CD4-positive, alpha-beta T cell (primary cell): ENCODE measurements at places on chromosomes 7 and 10. TPM values are rescaled to one million over a fixed set of nuclear protein-coding genes. Genes with fewer than 3 reads are reported as not detected.

GRCh38 chr10:88401671-88402347 is 181.3 kb downstream of the RNLS start:
- H3K36me3 ChIP-seq, result no peaks in the 10 kb centered on the region
- H3K4me3 ChIP-seq, result no peak overlapping the region
- DNase-seq, result no peak
- no peaks in the 10 kb centered on the region for H3K27me3 ChIP-seq

DNA sequence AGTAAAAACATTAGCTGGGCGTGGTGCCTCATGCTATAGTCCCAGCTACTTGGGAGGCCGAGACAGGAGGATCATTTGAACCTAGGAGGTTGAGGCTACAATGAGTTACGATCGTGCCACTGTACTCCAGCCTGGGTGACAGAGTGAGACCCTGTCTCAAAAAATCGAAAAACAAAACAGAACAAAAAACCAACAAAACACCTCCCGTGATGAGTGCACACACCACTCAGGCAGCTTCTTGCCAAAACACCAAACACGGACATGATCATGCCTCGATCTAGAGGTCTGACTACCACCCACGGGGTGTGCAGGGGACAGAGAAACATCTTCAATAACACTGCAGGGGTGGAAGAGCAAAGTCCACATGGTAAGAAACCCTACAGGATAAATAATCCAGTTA is 44.4 kb downstream of the AMZ1 start:
- H3K27me3 ChIP-seq, result no peaks in the 10 kb centered on the region
- H3K4me3 ChIP-seq, result no peak overlapping the region
- H3K36me3 ChIP-seq, result peaks cover 13% of the 10 kb centered on the region
- no peak overlapping the region for H3K27ac ChIP-seq
- peaks cover 7% of the 10 kb centered on the region for H3K4me1 ChIP-seq

Gene USP6NL
- total RNA-seq, result 5.6 TPM

Gene NAT16
- total RNA-seq, result not detected

Gene NT5C2
- total RNA-seq, result 47.8 TPM

Gene LIPM
- not detected for total RNA-seq

DNA sequence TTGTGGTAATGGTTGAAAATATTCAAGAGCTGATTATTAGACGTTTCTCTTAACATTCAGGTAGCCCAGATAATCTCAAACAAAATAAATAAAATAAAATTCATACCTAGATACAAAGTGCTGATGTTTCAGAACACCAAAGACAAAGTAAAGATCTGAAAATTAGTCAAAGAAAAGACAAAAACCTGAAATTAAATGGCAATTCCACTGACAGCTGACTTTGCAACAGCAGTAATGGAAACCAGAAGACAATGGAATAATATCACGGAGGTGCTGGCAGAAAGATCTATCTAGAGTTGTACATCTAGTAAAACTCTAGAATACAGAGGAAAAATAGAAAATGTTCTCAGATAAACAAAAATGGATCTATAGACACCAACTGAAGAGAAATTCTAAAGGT is 58.0 kb upstream of the IKZF1 start:
- no peak overlapping the region for H3K4me3 ChIP-seq
- H3K27ac ChIP-seq, result no peak overlapping the region
- no peak for DNase-seq
- no peaks in the 10 kb centered on the region for H3K36me3 ChIP-seq
- no peaks in the 10 kb centered on the region for H3K4me1 ChIP-seq
- H3K27me3 ChIP-seq, result no peaks in the 10 kb centered on the region

DNA sequence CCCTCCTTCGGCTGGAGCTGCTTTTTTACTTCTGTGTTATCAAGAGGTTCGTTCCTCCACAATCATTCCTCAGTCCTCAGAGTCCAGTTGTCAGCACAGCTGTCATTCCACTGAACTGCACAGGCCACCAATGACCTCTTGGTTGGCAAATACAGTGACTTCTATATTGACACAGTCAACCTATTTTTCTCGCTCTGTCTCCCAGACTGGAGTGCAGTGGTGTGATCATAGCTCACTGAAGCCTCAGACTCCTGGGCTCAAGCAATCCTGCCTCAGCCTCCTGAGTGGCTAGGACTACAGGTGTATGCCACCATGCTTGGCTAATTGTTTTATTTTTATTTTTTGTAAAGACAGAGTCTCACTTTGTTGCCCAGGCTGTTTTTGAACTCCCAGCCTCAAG is 27.7 kb downstream of the CRCP start:
- H3K27ac ChIP-seq, result no peak overlapping the region
- no peak for DNase-seq
- no peak overlapping the region for H3K4me3 ChIP-seq
- peaks cover 82% of the 10 kb centered on the region for H3K36me3 ChIP-seq

Gene BTBD16
- total RNA-seq, result not detected

- no peak for DNase-seq
- H3K4me1 ChIP-seq, result peaks cover 3% of the 10 kb centered on the region
- H3K27ac ChIP-seq, result no peak overlapping the region
- H3K4me3 ChIP-seq, result no peak overlapping the region
- H3K36me3 ChIP-seq, result no peaks in the 10 kb centered on the region
These were observed 42.2 kb upstream of the OPALIN start for GRCh38 chr10:96401036-96401435.

DNA sequence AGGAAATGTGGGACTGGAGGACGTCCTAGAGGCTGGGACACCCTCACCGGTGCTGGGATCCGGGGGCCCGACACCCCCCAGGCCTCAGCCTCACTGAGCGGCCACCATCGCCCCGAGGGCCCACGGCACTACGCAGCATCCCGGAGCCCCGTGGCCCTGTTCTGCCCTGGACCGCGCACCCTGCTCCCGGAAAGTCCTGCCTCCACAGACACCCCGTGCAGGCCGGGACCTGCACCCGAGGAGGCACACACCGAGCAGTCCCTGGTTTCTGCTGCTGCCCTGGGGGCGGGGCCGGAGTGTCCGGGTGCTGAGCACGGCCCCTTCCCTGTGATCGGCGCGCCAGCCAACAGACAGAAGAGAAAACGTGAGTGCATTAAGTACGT is 18.1 kb upstream of the KNDC1 start:
- no peak overlapping the region for H3K4me3 ChIP-seq
- no peak for DNase-seq
- H3K36me3 ChIP-seq, result no peaks in the 10 kb centered on the region
- H3K27me3 ChIP-seq, result peaks cover 9% of the 10 kb centered on the region
- H3K4me1 ChIP-seq, result peaks cover 5% of the 10 kb centered on the region

GRCh38 chr7:104643587-104644217 is 315.3 kb downstream of the LHFPL3 start:
- no peaks in the 10 kb centered on the region for H3K4me1 ChIP-seq
- H3K27ac ChIP-seq, result no peak overlapping the region
- DNase-seq, result no peak
- no peaks in the 10 kb centered on the region for H3K36me3 ChIP-seq

DNA sequence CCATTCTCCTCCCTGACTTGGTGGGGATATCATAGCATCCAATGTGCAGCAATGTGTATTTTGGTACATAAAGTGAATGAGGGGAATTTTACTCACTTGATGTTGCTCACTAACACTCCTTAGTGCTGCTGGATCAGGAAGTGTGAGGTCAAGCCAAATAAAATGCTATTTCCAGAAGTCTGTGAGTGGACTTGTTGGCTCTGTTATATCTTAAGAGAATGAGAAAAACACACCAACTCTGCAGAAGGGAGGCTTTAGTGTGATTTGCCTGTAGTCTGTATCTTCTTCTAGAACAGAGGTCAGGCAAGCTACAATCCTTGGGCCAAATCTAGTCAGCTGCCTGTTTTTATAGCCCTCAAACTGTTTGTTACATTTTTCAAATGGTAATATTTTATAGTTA is 154.3 kb downstream of the POLR1F start:
- H3K27me3 ChIP-seq, result no peaks in the 10 kb centered on the region
- DNase-seq, result no peak
- no peak overlapping the region for H3K27ac ChIP-seq
- no peaks in the 10 kb centered on the region for H3K4me1 ChIP-seq

GRCh38 chr10:61897671-61898434 is 3.6 kb upstream of the ARID5B start:
- H3K36me3 ChIP-seq, result no peaks in the 10 kb centered on the region
- H3K4me3 ChIP-seq, result peak overlapping the region; percentile 48
- H3K27me3 ChIP-seq, result no peaks in the 10 kb centered on the region
- DNase-seq, result peak; percentile 7

DNA sequence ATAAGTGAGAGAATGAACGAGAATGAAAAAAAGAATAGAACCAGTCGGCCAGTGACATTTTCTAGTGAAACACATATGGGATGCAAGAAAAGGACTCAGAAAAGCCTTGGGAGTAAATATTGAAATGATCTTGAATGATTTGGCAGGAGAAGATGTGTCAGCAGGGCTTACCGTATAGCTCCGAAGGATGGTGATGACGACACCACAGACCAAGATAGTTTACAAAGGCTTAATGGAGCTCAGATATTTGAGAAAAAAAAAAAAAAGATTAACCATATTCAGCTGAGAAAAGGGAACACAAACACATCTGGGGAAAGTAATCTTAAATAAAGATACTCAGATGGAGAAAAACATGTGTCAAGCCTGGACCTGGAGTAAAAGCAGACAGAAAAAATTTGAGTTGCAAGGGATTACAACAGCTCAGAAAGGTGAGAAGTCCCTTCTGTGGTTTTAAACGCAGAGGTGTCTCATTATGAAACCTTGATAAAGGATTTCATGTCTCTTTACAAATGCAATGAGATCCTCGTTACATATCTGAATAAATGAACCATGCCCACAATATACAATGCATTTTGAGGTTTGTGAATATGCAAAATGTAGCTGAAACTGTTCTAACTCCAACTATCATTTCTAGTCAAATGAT is 36.0 kb downstream of the DNAJB9 start:
- no peak for DNase-seq
- H3K4me1 ChIP-seq, result no peaks in the 10 kb centered on the region
- peaks cover 5% of the 10 kb centered on the region for H3K27me3 ChIP-seq
- no peak overlapping the region for H3K27ac ChIP-seq
- no peaks in the 10 kb centered on the region for H3K36me3 ChIP-seq

GRCh38 chr7:131067220-131067619 is 260.5 kb upstream of the MKLN1 start:
- H3K36me3 ChIP-seq, result peaks cover 18% of the 10 kb centered on the region
- H3K27ac ChIP-seq, result no peak overlapping the region
- H3K4me3 ChIP-seq, result no peak overlapping the region
- peaks cover 31% of the 10 kb centered on the region for H3K4me1 ChIP-seq

DNA sequence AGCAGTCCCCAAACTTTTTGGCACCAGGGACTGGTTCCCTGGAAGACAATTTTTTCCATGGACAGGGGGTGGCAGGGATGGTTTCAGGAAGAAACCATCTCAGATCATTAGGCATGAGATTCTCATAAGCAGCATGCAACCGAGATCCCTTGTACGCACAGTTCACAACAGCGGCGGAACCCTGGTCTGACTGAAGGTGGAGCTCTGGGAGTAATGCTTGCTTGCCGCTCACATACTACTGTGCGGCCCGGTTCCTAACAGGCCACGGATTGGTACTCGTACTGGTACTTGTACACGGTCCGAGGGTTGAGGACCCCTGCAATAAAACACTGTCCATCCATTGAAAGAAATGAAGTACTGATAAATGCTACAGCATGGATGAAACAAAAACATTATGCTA is 32.8 kb downstream of the MKRN1 start:
- no peak overlapping the region for H3K4me3 ChIP-seq
- H3K4me1 ChIP-seq, result peaks cover 2% of the 10 kb centered on the region
- H3K27ac ChIP-seq, result no peak overlapping the region

Gene IFIT3
- 11.5 TPM for total RNA-seq

DNA sequence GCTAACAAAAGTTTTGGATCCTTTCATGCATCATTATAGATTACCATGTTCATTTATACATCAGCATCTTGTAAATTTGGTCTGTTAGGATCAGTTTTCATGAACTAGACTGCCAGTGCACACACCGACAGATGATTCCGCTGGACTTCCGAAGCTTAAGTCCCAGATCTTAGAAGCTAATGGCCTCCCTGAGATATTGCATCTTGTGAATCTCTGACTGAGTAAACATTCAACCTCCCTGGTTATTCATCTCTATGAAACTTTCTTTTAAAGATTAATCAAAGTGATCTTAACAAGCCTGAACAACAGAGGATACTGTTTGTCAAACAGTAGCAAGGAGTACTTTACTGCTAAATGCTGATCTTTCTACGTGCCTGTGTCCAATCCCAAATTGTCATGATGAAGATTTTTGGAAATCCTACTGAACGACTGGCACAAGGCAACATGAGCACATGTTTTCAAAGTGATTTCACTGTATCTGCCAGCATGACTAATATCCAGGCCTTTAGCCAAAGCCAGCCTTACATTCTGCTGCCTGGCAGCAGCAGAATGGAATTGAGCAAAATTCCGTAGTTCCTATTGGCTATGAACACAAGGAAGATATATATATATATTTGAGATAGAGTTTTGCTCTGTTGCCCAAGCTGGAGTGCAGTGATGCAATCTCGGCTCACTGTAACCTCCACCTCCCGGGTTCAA is 91.3 kb upstream of the ANK3 start:
- no peak overlapping the region for H3K4me3 ChIP-seq
- no peak overlapping the region for H3K27ac ChIP-seq
- H3K27me3 ChIP-seq, result no peaks in the 10 kb centered on the region
- no peaks in the 10 kb centered on the region for H3K36me3 ChIP-seq
- DNase-seq, result no peak
- no peaks in the 10 kb centered on the region for H3K4me1 ChIP-seq

- H3K4me3 ChIP-seq, result no peak overlapping the region
- H3K4me1 ChIP-seq, result no peaks in the 10 kb centered on the region
- H3K27me3 ChIP-seq, result no peaks in the 10 kb centered on the region
- DNase-seq, result no peak
- H3K36me3 ChIP-seq, result no peaks in the 10 kb centered on the region
These were observed 94.1 kb downstream of the NRG3 start for GRCh38 chr10:81969136-81969535.

DNA sequence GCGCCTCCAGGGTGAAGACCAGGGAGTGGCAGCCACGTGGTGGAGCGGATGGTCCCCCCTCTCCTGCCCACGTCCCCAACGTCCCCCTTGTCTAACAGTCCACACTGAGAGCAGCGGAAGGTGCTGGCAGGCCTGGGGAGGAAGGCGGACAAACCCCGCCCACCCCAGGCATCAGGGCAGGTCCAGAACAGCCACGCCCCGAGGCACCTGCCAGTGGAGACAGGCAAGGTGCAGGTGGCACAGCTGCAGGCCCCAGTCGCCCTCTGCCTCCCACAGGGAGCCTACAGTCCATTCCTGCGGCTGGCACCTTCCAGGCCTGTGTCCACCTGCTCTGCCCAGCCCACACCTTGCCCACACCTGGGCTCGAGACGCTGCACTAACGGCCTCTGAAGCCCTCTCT is 24.9 kb downstream of the CYP2W1 start:
- peaks cover 24% of the 10 kb centered on the region for H3K4me1 ChIP-seq
- H3K27me3 ChIP-seq, result no peaks in the 10 kb centered on the region
- H3K27ac ChIP-seq, result no peak overlapping the region
- DNase-seq, result no peak

GRCh38 chr7:135269921-135270320 is 36.3 kb downstream of the STRA8 start:
- peaks cover 5% of the 10 kb centered on the region for H3K27me3 ChIP-seq
- no peak overlapping the region for H3K27ac ChIP-seq
- no peaks in the 10 kb centered on the region for H3K36me3 ChIP-seq
- DNase-seq, result no peak
- no peaks in the 10 kb centered on the region for H3K4me1 ChIP-seq
